Epithelial cell of prostate (primary cell): ENCODE measurements at places on chromosomes 16 and 17.

DNA sequence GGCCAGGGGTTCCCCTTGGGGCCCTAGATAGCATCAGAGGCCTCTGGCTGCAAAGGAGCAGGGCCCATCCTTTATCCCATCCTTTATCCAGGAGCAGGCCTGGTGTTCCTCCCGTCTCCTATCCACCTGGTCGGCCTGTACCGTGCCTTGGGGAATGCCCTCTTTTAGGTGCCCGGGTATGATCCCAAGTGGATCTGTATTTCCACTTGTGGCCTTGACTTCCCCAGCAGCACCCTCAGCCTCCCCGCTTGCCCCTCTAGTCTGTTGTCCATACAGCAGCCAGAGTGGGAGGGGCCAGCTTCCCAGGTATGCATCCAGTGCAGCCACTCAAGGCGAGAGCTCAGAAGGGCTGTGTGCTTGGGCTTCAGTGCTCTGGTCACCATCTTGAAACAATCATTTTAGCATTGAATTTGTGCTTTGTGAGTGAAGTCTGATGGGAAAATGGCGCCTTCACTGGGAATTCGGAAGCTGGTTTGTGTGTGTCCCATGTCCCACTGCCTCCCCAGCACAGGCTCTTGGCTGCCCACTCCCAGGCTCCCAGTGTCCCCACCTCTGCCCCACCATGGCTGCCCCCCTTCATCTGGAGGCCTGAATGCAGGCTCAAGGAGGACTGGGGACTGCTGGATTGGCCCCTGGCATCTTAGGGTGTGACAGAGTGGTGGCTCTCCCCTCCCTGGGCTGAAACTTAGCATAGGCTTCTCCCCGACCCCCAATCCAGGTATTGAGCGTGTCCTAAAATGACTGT is 3.3 kb upstream of the RNF112 start:
- no peak for DNase-seq

DNA sequence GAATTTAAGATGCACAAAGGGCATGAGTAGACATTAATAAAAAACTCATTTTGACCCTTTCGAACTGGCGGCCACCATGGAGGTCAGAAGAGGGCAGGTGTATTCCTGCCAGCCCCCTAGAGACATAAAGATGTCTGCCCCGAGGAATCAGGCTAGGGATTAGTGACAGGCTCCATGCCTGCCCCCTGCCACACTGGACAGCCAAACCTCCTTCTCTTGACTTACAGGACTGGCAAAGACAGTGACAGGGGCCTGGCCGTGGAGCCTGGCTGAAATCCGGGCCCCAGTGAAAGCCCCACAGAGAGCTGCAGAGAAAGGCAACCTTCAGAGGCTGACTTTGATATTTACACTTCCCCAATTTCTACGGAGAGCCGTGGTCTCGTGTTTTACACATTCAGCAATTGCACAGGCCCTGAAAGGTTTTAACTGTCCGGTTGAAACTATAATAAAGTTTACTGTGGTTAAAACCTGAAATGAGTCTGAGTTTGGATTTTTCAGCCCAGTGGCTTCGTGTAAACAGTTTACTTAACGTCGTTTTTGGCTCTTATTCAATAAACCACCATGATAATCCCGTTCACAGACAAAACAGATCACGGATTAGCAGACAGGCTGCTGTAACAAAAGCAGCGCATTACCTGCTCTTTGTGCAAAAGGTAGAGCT is 243.9 kb upstream of the MYOCD start:
- no peak for DNase-seq

DNA sequence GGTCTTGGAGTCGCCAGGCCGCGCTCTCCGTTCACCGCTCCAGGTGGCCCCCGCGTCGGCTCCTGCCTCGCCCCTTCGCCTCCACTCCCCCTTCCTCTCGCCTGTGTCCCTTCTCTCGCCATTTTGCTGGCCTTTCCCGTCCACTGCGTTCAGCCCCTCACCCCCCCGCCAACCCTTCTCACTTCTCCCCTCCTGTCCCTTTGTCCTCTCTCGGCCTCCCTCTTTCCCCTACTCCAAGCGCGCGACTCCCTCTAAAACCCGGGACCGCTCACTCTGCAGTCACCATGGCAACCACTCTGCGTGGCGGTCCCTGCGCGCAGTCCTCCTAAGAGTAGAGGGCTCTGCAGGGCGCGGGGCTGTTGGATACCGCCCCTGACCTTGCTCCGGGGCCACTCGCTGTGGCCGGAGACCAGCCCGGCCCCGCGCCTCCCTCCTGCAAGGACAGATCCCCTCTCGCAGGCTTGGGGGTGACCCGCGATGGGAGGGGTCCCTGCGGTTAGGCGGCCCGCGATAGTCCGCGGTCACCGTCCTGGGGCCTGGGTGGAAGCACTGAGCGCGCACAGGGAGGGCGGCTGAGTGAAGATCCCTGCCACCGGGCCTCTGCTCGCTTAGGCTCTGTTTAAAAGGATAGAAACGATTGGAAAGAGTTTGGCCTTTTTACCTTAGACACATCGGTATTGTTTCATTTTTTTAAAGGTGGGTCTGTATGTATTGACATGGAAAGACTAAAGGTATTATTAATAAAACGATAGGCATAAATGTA is 454 bp downstream of the CCDC40 start:
- DNase-seq: no peak

DNA sequence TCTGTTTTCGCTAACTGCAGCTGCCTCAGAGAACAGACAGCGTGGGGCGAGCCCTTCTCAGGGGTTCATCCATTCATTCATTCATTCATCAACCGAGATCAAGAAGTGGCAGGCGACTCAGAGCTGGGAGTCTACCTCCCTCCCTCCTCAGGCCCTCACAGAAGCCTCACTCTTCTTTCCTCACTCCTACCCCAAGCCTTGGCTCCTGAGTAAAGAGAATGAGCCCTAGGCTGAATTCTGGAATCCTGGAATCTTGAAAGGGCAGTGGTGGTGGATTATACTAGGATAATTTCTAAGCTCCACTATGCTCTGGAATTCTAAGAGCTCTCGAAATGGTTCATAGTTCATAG is 2.3 kb upstream of the DLX3 start:
- DNase-seq: no peak

DNA sequence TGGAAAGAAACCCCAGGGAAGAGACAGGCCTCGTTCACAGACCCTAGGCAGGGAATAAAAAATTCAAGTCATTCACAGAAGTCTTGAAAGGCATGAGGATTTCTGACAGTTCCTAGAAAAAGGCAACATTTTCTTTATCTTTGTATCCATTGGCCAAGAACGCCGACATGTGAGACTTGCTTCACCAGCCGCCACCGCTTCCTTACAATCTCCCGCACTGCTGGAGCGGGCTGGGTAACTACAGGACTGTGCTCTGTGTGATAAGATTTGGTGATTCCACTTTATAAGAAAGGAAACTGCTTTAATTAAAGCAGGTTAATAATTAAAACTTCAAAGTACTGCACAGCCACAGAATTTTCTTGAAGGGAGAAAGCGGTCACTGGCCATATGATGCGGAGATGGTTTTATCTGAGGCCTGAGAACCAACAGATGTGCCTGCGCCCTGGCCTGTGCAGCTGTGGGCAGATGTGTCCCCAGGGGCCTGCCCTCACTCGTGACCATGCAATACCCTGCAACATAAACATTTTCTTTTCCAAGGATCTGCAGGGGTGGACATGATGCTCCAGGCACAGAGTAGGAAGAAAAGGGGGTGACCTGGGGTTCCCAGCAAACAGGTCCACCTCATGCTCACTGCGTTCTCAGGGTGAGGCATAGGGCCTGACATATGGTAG is 13.0 kb upstream of the LGALS3BP start:
- DNase-seq: no peak

GRCh38 chr16:47728205-47728604 is 267.1 kb downstream of the PHKB start:
- DNase-seq: no peak

DNA sequence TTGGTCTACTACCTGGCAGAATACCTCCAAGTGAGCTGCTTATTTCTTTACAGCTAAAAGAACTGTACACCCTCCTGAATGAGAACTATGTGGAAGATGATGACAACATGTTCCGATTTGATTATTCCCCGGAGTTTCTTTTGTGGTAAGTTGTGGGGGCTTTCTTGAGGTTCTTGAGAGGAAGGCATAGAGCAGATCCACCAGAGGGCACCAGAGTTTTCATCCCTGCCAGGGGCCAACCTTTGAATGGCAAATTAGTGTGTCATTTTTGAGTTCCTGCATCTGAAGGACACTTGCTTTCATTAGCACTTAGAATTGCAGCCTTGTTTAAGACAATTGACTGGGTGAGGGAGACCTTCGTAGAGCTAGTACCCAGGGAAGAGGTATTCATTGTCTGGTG is 35.0 kb downstream of the NMT1 start:
- no peak for DNase-seq

- no peak for DNase-seq
These were observed 347.1 kb upstream of the CA10 start for GRCh38 chr17:52505601-52506000.
